ENCODE measurements at places on chromosomes 16 and 17.
A peak's percentile ranks its signal among the peaks of the same experiment; 100 is the strongest.

DNA sequence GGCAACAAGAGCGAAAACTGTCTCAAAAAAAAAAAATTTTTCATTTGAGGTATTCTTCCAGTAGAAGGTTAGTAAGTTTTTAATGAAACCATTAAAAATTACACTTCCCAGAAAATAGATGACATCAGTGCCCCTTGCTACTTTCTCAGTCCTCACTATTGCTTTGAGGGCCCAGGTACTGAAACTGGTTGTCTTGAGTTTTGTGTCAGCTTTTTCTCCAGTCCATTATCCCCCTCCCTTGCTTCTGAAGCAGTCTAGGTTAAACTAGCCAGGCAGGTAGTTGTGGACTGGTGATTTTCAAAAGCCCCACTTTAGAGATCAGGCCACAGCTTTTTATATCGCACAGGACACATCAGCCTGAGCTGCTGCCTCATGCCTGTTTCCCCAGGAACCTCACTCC, 10.9 kb downstream of the SMCR8 start:
- no peak for DNase-seq

- no peak for DNase-seq
These were observed 1.6 kb downstream of the ITGA2B start for GRCh38 chr17:44387804-44388203.

DNA sequence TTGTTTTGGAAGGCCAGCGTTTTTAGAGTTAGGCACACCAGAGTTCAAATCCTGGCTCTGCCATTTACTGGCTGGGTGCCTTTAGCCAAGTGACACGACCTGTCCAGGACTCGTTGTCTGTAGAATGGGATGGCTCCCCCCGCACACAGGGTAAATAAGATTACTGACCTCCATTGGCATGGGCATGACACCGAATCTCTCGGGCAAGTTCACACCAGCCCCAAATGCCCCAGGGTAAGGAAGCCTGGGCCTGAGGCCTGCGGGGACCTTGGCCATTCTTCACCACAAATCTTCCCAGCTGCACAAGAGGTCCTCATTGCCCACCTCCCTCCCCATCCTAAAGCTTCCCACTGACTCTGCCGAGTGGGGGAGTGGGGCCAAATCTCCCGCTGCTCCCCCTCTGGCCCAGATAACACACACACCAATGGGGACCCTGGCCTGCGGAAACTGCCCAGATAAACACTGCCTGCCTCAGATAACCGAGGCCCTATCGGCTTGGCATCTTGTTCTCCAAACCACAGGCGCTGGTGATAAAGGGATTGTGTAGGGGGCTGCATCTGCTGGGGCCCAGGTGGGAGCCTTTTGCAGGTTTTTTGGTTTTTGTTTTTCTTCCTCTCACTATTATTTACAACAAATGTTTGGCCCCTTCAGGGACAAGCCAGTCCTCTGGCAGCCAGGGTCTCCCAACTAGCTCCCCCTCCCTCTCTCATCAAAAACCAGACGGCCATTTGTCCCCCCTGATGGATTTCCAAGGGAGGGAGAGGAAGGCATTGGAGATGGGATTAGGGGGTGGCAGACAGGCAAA, 75.0 kb upstream of the LHX1 start:
- DNase-seq: no peak

DNA sequence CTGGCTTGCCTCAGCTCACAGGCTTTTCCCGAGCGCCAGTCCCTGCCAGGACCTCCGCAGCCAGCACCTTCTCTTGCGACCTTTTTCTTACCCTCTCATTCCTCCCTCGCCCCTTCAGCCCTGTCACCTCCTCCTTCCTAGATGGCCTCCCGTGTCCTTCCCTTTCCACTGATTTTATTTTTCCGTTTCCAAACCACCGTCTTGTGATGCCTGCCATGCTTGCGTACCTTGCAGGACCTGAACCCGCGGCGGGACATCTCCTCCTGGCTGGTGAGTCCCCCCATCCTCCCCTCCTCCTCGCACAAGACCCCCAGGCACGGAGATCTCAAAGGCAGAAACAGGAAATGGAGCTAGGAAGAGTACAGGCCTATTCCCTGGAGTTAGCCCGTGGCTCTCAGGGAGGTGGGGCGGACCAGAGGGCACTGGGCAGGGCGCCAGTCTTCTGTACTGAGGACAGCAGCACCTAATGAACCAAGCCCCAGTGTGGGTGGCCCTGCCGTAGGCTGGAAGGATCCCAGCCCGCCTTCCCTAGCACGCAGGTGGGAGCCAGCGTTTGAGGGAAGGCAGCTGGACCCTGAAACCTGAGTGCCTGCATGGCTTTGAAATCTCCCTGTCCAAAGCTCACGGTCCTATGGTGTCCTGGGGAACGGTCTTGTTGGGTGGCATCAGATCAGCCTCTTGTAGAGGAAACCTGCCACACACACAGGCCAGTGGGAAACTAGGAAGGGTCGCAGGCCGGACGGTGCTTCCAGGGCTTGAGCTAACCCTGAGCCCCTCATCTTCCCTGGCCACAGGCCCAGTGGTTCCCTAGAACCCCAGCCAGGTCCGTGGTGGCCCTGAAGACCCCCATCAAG, 612 bp downstream of the CISD3 start:
- DNase-seq: no peak

- DNase-seq: no peak
These were observed 889.8 kb downstream of the CDH8 start for GRCh38 chr16:61146429-61146828.

GRCh38 chr17:74354561-74354960, 7.1 kb downstream of the BTBD17 start:
- DNase-seq: no peak

DNA sequence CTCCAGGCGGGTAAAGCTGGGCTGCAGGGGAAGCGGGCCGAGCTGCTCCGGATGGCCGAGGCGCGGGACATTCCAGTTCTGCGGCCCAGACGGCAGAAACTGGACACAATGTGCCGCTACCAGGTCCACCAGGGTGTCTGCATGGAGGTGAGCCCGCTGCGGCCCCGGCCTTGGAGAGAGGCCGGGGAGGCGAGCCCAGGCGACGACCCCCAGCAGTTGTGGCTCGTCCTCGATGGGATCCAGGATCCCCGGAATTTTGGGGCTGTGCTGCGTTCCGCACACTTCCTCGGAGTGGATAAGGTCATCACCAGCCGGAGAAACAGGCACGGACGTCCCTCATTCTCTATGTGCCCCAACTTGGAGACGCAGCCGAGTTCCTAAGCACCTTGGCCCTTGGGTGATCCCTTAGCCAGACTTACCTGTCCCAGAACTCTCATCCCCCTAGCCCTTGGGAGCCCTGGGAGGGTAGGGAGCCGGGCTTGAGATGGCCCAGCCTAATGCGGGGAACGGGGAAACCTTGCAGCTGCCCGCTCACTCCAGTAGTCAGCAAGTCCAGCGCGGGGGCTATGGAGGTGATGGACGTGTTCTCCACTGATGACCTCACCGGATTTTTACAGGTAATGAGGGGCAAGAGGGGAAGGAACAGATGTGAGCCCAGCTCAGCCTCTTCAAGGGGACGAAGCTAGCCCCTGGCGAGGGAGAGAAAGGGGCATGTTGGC, 806 bp downstream of the MRM1 start:
- DNase-seq: no peak

- DNase-seq: no peak
These were observed 315.7 kb downstream of the FOXL1 start for GRCh38 chr16:86894029-86894567.

DNA sequence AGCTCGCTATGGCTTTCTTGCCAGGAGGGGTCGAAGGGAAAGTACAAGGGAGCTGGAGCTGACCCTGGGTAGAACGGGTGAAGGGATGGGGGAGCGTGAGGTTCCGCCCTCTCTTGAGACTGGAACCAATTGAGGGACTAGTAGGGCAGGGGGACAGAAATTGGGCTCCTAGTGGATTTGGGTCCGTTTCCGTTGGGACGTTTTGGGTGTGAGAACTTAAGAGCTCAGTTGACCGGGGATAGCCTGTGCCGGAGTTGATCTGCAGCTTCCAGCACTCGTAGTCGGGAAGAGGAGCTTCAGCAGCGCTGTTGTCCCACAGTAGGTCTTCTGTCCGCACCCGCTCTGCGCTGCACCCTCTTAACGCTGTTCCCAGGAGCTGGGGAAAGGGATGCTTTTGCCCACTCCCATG, 481 bp downstream of the CNTROB start:
- peak; percentile 38 for DNase-seq

DNA sequence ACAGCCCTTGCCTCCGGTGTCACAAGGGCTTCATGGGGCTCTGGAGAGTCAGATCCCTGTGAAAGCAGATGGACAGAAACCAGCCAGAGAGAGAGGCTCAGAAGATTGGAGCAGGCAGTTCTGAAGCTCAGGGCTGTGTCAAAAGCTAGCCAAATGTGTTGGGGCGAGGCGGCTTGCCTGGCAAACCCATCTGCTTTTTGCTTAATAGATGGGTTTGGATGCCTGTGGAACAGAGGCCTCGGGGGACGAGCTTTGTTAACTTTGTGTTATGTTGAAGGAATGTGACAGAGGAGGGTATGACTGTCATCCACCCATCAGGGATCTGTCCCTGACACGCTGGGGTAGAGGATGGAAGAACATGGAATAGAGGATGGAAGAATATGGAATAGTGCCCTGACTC, 21.0 kb upstream of the SLC12A3 start:
- no peak for DNase-seq

DNA sequence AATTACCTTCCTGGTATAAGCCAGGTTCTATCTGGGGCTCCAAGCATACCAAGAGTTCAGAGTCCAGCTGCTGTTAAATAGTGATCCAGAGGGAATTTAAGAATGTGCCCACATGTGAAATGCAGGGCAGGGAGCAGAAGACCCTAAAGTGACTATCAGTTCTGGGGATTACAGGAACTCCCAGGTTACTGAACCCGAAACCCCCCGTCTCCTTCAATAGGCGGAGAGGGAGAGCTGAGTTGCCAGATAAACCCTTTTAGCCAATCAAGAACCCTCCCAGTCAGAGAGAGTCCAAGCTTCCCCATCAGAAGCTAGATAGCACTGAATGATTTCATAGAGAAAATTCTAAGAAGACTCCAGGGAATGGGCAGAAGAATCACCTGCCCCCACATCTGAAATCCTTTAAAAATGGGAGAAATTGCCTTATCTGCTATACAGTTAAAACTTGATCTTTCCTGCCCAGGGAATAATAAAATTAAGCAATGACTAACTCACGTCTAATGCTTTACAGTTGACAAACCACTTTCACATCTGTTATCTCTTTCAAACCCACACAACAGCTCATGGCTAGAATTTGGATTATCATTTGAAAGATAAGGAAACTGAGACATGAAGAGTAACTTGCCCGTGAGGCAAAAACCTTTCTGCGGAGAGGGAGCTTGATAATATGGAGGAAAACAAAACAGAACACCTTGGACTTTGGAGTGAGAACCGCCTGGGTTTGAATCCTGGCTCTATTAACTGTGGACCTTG, 10.2 kb downstream of the NOG start:
- no peak for DNase-seq

DNA sequence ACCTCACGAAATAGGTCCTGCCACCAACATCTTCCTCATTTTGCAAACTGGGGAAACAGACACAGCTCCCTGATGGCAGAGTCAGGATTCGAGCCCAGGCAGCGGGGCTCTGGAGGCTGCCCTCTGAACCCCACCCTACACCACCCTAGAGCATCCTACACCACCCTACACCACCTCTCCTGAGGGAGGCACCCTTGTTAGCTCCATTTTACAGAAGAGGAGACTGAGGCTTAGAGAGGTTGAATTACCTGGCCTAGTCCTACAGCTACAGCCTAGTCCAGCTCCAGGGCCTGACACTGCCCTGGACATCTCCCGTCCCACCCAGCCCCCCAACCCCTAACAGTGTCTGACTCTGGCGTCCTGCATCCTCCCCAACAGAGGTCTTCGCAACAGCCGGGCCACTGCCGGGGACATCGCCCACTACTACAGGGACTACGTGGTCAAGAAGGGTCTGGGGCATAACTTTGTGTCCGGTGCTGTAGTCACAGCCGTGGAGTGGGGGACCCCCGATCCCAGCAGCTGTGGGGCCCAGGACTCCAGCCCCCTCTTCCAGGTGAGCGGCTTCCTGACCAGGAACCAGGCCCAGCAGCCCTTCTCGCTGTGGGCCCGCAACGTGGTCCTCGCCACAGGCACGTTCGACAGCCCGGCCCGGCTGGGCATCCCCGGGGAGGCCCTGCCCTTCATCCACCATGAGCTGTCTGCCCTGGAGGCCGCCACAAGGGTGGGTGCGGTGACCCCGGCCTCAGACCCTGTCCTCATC, 3.2 kb upstream of the NECAB2 start:
- no peak for DNase-seq

- DNase-seq: no peak
These were observed 666 bp downstream of the HGS start for GRCh38 chr17:81684442-81684911.

- DNase-seq: no peak
These were observed 19.1 kb downstream of the METRNL start for GRCh38 chr17:83098241-83099085.

DNA sequence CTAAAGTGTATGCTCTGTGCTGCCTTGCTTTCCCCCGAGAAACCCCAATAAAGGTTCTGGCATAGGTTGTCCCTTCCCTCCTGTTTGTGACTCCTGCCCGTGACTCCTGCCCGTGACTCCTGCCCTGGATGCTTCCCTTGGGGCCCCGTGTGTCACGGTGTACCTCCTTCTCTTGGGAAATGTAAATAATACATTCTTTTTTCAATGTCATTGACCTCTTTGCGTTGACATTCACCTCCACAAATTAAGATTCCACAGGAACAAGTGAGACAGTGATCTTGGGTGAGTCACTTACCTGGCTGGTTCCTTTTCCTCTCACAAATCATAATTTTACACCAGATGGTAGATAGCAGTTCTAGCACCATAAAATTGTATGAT, 632 bp downstream of the CCL15 start:
- no peak for DNase-seq

GRCh38 chr16:50678531-50678930, 2.6 kb downstream of the SNX20 start:
- DNase-seq: peak; percentile 53

GRCh38 chr16:16042076-16042475, 92.7 kb downstream of the ABCC1 start:
- no peak for DNase-seq

GRCh38 chr16:59854846-59855439, 1120.8 kb upstream of the GOT2 start:
- DNase-seq: no peak

DNA sequence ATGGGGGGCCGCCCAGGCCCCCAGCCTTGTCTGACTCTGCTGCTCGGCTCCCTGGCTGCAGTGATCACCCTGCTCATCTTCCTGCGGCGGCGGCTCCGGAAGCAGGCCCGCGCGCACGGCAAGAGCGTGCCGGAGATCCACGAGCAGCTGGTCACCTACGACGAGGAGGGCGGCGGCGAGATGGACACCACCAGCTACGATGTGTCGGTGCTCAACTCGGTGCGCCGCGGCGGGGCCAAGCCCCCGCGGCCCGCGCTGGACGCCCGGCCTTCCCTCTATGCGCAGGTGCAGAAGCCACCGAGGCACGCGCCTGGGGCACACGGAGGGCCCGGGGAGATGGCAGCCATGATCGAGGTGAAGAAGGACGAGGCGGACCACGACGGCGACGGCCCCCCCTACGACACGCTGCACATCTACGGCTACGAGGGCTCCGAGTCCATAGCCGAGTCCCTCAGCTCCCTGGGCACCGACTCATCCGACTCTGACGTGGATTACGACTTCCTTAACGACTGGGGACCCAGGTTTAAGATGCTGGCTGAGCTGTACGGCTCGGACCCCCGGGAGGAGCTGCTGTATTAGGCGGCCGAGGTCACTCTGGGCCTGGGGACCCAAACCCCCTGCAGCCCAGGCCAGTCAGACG, 24.4 kb upstream of the BEAN1 start:
- no peak for DNase-seq

GRCh38 chr16:85869785-85870558, 29.0 kb upstream of the IRF8 start:
- DNase-seq: peak; percentile 72
